ENCODE measurements at places on chromosomes 4 and X.

GRCh38 chr4:133584714-133585113 is 435.6 kb downstream of the PCDH10 start:
- DNase-seq: peak; percentile 66

DNA sequence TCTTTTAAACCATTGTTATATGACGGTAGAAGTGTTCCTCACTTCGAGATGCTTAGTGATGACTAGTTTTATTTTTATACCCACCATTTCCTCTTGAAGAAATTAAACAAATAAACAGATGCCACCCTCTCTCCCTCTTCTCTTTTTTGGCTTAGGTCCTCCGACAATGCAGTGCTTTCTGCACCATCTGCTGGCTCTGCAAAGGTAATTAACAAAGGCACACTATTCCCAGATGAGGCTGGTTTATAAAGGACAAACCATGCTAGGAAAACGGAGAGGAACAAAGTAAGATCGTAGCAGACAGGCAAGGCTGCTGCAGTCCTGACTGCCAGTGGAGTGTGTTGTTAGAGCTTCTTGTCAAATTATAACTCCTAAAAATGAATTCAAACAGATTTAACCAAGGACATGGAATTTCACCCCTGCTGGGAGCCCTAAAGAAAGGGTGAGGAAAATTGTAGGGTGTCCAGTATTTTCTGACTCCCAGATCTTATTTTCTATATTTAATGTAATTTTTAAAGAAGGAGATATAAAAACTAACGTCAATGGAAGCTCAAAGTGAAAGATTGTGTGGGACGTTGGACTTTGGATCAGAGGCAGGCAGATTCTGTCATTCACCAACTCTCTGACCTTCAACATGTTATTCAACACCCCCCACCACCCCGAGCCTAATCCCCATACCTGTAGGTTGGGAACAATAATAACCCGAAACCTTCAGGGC is 142.1 kb downstream of the CPEB2 start:
- no peak for DNase-seq

GRCh38 chrX:115940888-115941332 is 229.6 kb upstream of the AGTR2 start:
- peak; percentile 80 for DNase-seq

GRCh38 chrX:19958552-19959486 is 32.0 kb downstream of the BCLAF3 start:
- no peak for DNase-seq

GRCh38 chrX:28133763-28134162 is 152.5 kb upstream of the DCAF8L1 start:
- no peak for DNase-seq

GRCh38 chrX:134948333-134949241 is 42.2 kb upstream of the SMIM10 start:
- no peak for DNase-seq

DNA sequence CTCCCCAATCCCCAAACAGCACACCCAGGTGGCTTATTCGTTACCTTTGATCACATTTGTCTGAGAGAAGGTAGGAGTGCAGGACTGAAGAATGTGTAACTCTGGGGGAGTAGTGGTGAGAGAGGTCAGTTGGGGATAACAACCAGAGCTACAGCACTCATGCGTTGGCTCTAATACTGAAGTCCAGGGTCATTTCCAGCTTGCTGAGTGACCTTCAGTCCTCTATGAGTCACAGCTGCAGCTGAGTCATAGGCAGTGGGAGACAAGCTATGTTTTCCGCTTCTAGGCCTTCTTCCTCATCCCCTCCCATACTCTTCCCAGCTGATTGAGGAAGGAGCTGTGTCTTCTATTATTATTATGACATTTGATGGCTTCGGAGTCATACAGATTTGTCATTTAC is 31.6 kb upstream of the CT47C1 start:
- no peak for DNase-seq

GRCh38 chr4:112296949-112297880 is at the start of gene ALPK1:
TSS of gene ALPK1 (plus strand) at chr4:112297369.
- no peak for DNase-seq

DNA sequence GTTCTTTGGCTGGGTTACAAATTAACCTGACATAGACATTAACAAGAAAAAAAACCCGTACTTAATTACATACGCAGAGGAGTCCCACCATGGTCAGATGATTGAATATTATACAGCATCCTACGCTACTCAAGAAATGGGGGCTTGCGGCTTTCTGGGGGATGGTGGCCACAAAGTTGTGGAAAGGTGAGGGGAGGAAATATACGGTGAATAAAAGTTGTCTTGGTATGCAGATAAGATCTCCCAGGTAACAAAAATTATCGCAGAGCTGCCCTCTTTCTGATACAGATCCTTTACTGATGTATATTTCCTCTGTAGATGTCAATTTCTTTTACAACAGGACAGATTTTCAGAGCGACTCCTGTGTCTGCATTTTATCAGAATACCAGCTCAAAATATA is 890 bp downstream of the DCAF16 start:
- DNase-seq: no peak

GRCh38 chr4:40848251-40848650 is 98.5 kb downstream of the NSUN7 start:
- peak; percentile 30 for DNase-seq

- DNase-seq: no peak
These were observed 3.4 kb upstream of the CYBB start for GRCh38 chrX:37776283-37776986.

- DNase-seq: no peak
These were observed 6.5 kb upstream of the SMARCA1 start for GRCh38 chrX:129529685-129530281.

DNA sequence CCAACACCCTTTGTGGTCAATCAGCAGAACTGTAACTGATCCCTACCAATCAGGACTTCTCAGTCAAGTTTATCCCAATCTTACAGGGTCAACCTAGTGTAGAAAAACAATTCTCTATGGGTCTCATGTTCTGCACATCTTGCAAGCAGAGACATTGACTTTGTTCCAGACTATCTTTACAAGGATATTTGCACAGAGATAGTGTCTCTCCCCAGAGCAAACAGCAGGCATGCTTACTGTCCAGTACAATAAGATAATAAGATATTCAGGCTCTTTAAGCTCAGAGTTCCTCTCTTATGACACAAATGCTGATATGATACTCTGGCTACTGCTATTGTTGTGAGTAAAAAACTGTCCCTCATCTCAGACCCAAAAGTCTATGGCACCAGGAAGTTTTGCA is 53.2 kb downstream of the ACSL4 start:
- no peak for DNase-seq

- no peak for DNase-seq
These were observed 23.9 kb upstream of the MSN start for GRCh38 chrX:65643531-65644052.

DNA sequence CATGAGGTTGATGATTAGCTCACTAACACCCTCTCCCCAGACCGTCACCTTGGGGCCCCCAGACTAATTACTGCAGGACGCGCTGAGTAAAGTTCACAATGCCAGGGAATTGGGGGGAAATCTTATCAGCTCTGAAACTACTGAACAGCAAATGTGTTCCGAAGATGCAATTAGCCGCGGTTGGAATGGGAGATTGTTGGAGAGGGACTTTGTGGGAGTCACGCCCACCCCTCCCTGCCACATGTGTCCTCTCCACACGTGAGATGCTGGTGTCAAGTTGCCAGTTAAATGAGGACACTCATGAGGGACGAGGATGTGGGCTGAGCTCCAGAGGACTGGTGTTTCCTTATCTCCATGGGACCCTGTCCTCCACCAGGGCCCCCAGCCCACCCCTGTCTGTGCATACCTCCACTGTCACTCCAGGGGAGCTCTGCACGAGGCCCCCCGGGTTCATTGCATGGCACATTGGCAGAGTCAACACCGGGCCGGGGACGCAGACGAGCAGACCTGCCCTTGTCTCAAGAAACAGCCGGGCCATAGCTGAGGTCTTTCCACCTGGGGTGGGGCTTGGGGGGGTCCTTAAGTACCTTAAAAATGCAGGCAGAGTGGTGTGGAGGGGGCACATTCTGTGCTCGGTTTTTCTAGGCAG is 175.4 kb upstream of the PSAPL1 start:
- no peak for DNase-seq

DNA sequence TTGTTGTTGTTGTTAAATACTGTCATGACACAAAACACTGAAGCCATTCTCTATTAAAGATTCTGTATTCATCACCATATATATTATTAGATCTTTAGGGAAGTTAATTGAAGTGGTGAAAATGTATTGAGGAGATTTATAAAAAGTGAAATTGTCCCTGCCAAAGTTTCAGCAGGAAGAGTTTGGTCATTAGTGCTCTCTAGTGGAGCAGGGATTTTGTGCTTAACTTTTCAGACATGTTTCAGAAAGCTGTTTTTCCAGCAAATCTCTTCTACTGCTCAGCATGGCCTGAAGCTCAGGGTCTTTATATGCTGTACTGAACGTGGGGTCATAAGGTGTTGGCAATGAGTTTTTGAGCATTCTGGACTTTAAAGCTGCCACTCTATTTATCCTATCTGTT is 36.7 kb upstream of the CXXC4 start:
- no peak for DNase-seq

- DNase-seq: no peak
These were observed 66.8 kb downstream of the AFF2 start for GRCh38 chrX:148567229-148567628.

DNA sequence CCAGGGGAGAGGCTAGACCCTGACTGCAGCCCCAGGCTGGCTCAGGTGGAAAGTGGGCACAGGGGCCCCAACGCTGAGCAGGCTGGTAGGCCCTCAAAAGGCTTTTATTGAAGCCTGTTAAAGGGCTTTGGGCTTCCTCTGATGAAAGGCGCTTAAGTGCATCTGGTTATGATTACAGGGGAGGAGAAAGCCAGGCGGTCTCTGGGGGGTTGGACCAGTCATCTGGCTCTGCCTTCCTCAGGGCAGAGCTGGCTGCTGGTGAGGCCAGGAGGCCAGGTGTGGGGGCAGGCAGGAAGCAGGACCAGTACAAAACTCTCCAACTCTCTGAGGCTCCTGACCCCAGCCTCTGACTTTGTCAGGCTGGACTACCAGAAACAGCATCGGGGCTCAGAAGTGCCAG is 68.8 kb upstream of the BCOR start:
- peak; percentile 29 for DNase-seq

DNA sequence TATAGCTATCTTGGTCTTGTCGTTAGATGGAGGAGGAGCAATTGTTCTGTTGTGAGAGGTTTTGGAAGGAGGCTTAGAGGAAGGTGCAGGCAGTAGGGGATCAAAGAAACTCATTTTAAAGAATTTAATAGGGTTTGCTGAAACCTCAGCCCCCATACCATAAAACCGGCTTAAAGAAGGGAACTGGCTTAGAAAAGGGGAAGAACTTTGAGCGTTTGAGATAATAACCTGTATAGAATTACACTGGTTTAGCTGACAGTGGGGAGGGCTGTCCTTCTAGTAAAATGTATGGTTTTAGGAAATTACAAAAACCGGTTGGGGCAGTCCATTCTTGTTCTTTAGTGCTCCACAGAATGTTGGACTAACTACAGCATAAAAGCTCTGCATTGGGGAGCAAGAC is 128.1 kb downstream of the KDM6A start:
- DNase-seq: no peak

- DNase-seq: no peak
These were observed 233.9 kb downstream of the ARAP2 start for GRCh38 chr4:36010397-36010929.

GRCh38 chrX:30751497-30751896 is 98.3 kb downstream of the GK start:
- no peak for DNase-seq

GRCh38 chrX:41478381-41478911 is 31.3 kb downstream of the NYX start:
- DNase-seq: peak; percentile 8

DNA sequence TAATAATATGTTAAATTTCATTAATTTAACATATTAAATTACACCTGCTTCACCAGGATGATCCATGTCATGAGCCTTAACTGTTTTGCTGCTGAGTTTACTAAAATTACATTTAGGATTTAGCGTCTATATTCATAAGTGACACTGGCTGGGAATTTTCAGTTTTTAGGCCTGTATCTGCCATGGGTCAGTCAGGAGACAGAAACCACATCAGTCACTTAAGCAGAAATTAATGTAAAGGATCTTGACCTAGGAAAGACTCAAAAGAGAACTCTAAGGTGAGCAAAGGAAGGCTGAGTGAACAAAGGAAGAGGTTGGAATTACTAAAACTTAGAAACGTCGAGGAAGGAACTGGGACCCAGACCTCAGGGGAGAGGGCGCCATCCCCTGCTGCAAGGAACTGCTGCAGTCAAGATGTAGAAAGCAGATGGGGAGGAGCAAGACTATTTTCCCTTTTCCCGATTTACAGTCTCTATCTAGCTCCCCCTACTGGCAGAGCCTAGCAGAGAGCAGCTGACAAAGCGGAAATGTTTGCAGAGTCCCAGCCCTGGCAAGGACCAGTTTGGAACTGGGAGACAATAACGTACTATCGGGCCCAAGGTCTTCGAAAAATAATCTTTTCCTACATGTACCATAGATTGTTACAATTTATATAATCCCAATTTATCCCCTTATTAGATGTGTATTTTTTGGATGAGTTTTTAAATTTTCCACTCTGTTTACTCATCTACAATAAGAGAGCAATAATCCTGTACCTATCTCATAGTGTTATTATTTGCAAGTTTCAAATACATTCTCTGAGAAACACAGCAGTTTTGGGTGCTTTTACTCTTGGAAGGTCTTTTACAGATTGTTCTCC is 22.6 kb upstream of the RBBP7 start:
- DNase-seq: peak; percentile 92
